ENCODE measurements at places on chromosomes 2 and 18.

DNA sequence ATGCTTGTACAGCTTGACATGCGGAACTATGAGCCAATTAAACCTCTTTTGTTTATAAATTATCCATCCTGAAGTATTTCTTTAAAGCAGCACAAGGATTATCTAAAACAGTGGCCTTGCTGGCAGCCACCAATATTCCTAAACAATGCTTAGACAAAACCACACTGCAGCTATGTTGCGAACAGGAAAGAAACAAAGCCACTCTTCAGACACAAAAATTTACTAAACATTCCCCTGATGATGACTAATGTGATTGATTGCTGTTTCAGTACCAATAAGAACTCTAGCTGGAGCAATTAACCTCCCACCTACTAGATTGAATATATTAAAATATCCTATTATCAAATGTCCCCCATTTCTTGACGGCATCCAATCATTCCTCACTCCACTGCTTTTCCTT lies 325.8 kb upstream of the REG3G start:
- DNase-seq = no peak

DNA sequence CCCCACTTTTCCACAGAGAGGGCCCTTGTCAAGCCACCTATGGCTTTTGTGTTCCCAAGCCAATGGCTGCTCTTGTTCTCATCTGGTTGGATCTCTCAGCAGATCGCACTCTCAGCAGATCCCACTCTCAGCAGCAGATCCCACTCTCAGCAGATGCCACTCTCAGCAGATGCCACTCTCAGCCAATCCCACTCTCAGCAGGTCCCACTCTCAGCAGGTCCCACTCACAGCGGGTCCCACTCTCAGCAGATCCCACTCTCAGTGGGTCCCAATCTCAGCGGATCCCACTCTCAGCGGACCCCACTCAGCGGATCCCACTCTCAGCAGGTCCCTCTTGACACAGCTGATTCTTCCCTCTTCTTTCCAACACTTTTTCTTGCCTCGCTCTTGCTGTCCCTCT lies 59.3 kb upstream of the MGAT4A start:
- no peak for DNase-seq

DNA sequence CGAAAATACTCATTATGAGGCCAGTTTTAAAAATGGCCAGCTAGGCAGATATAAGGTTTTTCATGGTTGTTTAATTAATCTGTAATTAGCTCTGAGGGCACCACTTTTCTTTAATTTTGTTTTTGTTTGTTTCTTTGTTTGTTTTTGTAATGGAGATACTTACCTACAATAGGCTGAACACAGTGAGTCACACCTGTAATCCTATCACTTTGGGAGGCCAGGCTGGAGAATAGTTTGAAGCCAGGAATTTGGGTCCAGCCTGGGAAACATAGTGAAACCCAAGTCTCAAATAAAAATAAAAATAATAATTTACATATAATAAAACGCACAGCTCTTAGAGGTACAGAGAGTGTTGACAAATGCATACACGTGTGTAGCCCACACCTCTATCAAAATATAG lies 56.8 kb upstream of the MSH2 start:
- no peak for DNase-seq

DNA sequence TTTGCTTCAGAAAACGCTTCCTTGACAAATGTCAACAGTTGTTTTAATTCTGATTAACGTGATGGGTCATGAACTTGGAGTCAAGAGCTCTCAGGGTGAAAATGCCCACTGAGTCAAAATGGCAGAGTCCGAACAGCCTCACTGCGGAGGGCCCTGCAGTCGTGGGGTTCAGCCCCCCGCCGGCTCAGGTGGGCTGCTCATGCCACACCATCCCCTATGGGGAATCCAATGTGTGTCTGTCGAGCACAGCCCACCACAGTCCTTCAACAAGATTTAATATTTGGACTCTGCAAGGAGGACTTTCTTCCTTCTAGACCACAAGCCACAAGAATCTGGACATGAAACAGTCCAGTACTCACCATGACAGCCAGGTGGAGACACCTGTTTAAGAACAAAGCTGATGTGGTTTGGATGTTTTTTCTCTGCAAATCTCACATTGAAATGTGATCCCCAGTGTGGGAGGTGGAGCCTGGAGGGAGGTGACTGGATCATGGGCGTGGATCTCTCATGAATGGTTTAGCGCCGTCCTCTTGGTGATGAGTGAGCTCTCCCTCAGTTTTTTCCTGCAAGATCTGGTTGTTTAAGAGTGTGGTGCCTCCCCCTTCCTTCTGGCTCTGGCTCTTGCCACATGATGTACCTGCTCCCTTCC lies 201.0 kb downstream of the NDUFA10 start:
- peak; percentile 64 for DNase-seq

GRCh38 chr18:51135364-51135763 lies 62.1 kb downstream of the MEX3C start:
- DNase-seq = no peak

DNA sequence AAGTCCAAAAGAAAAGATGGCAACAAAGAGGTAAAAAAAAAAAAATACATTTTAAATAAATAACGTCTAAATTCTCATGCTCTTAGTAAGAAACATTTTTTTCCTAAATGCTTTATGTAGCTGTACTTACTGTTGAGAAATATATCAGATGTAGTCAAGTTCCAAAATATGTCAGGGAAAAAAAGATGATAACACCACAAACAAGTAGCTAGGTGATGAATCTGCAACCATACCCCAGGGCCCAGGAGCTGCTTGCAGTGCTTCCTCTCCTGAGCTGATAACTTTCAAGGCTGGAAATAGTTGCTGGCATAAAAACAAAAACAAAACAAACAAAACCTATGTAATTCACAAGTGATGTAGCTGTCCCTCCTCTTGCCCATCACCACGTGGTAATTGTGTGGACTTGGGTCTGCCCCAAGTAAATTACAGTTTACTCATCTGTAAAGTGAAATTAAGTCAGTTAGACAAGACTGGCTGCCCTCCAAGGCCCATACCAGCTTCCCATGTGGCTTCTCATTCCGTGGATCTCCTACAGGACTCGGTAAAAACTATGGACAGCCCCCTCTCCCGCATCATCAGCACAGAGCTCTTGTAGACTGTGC lies 82.6 kb downstream of the SP100 start:
- no peak for DNase-seq

DNA sequence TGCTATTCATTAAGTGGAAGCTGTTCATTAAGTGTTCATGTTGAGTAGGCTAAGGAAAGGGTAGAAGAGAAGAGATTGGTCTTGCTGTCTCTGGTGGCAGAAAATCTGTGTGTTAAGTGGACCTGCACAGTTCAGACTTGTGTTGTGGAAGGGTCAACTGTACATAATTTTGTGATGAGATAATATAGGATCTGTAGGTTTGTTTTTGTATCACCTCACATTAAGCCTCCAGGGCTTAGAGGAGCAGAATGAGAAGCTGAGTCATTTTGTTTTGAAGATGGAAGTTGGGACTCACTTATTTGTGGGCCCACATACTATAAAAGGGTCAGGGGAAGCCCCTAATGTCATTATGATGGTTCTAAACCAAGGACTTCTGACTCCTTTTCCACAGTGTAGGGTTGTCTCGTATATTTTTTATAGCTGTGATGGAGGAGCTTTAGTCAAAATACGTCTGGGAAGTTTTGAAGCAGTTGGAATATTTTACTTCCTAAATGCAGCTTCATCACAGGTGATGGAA lies 18.2 kb downstream of the PMS1 start:
- no peak for DNase-seq

- DNase-seq = peak; percentile 39
Measured at GRCh38 chr2:23330214-23330613, 54.8 kb upstream of the KLHL29 start.

- DNase-seq = no peak
Measured at GRCh38 chr18:49500201-49500921, 13.3 kb upstream of the C18orf32 start.

GRCh38 chr2:218839430-218839829 lies 7.8 kb upstream of the PRKAG3 start:
- no peak for DNase-seq

- no peak for DNase-seq
Measured at GRCh38 chr2:72034353-72035095, 113.1 kb downstream of the CYP26B1 start.

- DNase-seq = no peak
Measured at GRCh38 chr2:69216535-69217332, 170.3 kb downstream of the GFPT1 start.

GRCh38 chr2:128780434-128781080 lies 461.9 kb upstream of the HS6ST1 start:
- DNase-seq = no peak

DNA sequence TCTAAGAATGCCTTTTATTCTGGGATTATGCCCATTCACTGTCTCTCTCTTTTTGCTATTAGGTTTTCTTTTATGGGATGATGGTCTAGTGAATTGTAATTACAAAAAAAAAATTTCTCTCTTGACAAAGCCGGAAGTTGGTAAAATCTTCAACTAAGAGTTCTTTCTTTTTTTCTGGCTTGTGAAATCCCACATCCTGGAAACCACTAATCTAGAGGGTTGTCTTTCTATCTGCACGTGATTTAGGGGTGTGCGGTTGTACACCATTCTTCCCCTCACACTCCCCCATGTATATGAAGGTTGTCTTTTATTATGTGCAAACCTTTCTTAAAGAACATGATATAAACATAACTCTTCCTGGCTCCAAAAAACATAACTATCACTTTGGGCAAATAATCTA lies 52.0 kb downstream of the GATA6 start:
- no peak for DNase-seq

DNA sequence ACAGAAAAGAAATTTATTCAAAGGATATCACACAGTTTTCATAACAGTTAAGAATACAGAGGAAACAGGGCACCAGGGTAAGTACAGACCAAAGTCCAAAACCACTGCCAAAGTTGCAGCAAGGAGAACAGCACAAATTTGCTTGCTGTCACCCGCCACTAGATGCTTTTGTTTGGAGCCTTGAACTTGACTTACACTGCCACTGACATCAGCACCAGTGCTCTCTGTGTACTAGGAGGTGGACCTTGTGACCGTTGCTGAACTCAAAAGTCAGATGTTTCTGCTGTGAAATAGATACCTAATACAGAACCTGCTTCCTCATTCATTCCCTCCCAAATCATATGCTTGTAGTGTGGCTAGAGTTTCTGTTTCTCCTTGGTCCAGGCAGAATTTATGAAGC lies 578.3 kb upstream of the TMEFF2 start:
- no peak for DNase-seq

- DNase-seq = no peak
Measured at GRCh38 chr2:191569025-191569424, 108.9 kb upstream of the NABP1 start.

- no peak for DNase-seq
Measured at GRCh38 chr18:79575891-79576685, 103.5 kb upstream of the CTDP1 start.

GRCh38 chr2:197668296-197668695 lies 7.1 kb downstream of the RFTN2 start:
- no peak for DNase-seq

DNA sequence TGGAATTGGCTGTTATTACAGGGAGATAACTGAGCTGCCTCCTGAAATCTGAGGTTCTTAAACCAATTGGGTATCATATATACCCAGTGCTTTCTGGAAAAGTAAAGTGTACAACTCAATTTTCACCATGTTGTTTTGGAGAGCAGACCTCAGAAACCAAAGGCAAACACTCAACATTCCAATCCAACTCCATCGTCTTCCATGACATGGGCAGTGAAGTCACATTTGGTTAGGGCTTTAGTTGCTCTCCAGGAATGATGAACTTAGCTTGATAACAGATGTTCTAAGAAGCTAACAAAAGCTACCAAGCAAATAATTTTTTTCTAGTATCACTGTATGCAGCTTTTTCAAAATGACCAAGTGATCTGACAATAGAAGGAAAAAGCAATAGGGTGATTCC lies 107.0 kb upstream of the SLC35G4 start:
- no peak for DNase-seq

DNA sequence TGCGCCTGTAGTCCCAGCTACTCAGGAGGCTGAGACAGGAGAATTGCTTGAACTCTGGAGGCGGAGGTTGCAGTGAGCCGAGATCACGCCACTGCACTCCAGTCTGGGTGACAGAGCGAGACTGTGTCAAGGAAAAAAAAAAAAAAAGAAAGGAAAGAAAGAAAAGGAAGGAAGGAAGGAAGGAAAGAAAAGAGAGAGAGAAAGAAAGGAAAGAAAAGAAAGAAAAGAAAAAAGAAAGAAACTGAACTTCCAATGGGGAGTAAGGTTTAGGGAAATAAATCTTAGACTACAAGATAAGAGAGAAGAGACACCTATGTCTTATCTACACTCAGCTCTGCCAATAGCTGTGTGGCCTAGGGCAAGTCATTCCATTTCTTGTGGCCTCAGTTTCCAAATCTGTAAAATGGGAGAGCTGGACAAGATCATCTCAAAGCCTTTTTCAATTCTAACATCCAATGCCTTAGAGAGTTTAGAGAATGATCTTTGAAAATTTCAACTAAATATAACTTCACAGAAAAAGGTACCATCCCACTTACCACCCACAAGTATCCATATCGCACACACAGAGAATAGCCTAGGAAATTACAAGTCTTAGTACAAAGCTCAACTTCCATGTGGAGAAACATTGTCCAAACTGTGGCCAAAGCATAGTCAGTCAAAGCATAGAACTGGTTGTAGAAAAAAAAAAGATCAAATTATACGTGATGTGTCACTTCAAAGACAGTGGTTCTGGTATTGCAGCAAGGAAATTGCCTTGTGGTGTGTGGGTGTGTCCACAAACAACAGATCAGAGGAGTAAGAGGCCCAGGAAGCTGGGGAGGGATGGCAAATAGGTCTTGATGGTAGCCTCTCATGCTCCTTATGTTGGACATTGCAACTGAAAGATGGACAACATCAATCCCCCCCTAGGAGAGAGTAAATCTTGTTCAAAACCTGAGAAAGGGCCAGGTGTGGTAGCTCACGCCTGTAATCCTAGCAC lies 42.4 kb downstream of the SLC14A2 start:
- DNase-seq = no peak

GRCh38 chr2:18976168-18976961 lies 382.1 kb downstream of the OSR1 start:
- DNase-seq = no peak

GRCh38 chr2:199348871-199349270 lies 108.9 kb downstream of the SATB2 start:
- no peak for DNase-seq

Measured in iPS DF 6.9 (cell line).